ENCODE measurements at places on chromosomes 4 and X. TPM values are rescaled to one million over a fixed set of nuclear protein-coding genes. Genes with fewer than 3 reads are reported as not detected.

DNA sequence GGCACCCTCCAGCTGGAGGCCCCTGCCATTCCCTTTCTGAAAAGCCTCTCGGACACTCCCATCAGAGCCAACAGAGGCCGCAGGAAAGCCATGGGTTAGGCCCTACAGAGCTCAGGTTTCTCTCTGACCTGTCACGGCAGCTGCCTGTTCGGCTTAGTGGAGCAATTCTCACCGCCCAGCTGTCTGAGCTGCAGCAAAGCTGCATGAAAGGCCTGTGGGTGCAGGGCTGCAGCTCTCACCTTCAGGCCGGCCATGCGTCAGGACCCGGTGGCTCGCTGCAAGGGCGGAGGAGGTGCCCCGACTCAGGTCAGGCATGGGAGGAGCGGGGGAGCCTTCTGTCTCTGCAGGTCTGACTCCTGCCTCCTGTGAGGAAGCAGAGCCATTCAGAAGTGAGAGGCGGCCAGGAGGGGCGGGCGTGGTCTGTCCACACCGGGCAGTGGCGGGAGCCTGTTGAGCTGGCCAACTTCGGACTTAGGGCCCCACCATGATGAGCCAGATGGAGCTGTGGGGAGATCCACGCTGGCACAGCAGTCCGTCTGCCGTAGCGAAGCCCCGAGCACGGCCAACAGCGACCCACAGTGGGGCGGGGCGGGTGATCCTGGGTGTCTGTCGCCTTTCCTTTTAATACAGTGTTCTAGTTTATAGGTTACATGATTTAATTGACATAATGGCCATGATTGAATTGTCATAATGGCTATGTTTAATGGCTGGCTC is 23.4 kb downstream of the PDE6B start:
- H3K4me3 ChIP-seq, result no peak overlapping the region
- no peak overlapping the region for H3K27ac ChIP-seq
- no peak for DNase-seq
- H3K36me3 ChIP-seq, result no peaks in the 10 kb centered on the region

DNA sequence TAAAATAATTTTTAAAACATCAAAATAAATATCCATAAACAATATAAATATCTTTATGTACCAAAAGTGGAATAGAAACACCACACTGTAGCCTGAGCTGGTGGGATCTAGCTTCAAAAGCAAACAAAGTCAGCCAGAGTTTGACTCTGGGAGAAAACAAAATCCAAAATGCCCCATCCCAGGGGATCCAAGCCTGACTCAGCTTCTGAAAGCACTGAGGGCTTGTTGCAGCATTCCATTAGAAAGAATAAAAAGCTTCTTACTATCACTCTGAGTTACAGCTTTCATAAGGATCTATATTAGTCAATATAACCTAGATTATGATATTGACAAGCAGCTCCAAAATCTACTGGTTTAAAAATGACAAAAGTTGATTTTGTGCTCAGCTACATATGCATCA is 149.7 kb upstream of the ANKRD50 start:
- no peaks in the 10 kb centered on the region for H3K4me1 ChIP-seq
- H3K27me3 ChIP-seq, result no peaks in the 10 kb centered on the region
- DNase-seq, result no peak
- H3K4me3 ChIP-seq, result no peak overlapping the region

- peaks cover 10% of the 10 kb centered on the region for H3K36me3 ChIP-seq
- H3K4me1 ChIP-seq, result peaks cover 32% of the 10 kb centered on the region
- H3K4me3 ChIP-seq, result no peak overlapping the region
- H3K27ac ChIP-seq, result no peak overlapping the region
- H3K27me3 ChIP-seq, result no peaks in the 10 kb centered on the region
- no peak for DNase-seq
These were observed 207.1 kb downstream of the PPP3CA start for GRCh38 chr4:101140228-101140627.

Gene AWAT2
- total RNA-seq, result not detected

DNA sequence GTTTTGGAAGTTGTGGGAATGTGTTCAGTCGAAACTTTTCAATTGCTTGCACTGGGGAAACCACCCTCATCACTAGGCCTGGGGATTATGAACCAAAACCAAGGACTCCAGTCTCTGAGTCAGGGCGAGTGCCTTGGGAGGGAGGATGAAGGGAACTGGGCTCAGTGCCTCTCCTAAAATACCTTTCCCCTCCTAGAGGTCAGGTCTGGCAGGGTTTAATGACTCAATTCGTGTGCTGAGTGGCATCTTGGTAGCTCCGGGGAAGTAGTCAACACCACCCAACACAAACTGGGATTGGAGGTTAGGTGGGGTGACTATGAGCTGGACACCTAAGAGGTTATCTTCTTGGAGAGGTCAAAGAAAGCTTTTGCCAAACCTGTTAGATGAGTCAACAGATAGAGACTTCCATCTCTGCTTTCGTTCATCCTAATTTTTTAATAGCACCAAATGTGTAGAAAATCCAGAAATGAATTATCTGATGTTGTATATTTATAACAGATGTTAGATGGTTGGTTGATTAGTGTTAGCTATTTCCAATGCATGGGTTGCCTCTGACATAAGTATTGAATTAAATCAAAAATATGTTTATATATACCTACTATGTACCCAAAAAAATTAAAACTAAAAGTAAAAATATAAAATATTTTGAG is 202.8 kb downstream of the SHROOM3 start:
- DNase-seq, result no peak
- no peak overlapping the region for H3K27ac ChIP-seq
- H3K36me3 ChIP-seq, result no peaks in the 10 kb centered on the region
- peaks cover 20% of the 10 kb centered on the region for H3K27me3 ChIP-seq
- no peak overlapping the region for H3K4me3 ChIP-seq

Gene MAGEC2
- not detected for total RNA-seq
